ENCODE measurements at places on chromosomes 12 and 14.

DNA sequence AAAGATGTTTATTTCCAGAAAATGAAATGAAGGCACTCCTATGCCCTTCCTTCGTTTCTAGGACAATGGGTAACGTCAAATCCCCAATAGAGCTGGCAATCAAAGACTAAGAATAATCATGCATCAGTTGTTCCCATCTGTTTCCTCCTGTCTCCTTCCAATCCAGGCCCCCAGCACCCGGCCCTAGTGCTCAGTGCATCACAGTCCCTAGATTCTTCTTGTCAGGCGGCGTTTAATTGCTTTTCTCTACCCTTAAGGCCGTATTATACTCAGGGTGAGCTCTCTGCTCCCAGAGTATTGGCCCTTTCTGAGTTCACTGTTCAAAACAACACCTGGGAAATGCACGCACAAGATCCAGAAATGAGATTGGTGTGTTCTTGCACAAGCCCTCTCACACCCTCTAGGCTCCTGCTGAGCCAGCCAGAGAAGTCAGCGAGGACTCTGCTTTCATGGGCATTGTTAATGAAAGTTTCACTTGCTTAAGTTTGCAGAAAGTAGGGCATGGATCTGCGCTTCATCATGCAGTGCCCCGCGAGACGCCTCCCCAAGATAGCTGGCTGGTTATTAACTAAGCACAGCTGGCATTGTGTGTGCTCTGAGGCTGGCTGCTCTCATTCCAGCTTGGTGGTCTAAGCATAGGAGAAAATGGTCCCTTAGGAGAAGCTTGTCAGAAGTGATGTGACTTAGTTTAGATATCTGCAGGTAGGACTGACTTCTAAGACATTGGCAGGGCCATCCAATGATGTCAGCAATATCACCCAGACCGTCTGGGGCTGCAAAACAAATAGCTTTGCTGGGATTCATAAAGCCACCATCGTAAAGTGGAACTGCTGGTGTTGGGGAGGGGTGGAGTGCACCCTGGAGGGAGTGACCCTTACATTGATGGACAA, 28.7 kb downstream of the CRACR2A start:
- DNase-seq = no peak

GRCh38 chr12:68224613-68225285, 861 bp downstream of the IL26 start:
- no peak for DNase-seq

DNA sequence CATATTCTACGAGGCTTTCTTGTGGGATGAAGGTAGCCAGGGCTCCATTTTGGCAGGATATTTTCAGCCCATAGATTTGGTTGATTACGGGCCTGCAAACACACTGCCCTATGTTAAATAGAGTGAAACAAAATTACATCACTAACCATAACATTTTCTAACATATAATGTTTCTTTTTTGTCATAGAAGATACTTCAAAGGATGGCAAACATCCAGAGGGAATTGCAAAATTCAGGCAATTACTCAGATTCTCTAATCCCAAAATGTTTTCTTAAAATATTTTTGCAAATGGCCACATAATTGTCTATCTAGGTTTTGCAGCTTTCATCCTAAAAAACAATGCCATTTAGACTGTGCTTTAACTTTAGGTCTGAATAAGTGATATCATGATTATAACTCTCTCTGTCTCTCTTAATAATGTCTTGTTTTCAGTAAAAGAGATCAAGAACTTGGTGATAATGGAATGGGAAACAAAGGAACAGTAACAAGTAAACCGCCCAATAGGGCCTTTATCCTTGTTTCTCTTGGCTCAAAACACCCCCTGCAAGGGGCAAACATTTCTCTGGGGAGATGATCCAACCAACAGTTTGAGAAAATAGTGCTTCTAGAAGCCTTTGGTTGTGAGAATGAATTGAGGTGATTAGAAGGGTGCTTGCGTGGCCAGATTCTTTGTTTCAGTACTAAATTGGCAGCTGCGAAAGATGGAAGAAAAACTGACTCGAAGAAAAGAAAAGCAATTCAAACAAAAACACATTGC, 54.4 kb upstream of the BTG1 start:
- no peak for DNase-seq

DNA sequence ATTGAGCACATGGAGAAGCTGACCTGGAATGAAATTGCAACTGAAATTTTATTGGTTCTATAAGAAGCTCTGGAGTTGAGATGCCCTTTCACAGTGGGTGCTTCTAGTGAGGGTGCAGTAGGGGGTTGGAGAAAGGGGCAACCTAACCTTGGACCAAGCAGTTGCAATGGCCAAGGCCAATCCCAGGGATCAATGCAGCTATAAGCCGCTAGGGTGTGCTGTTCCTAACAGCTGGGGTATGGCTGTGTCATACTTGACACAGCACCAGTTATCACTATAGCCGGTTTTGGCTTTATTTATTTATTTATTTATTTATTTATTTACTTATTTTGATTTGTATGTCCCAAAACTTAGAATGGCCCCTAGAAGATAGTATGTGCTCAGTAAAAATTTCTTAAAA, 505.9 kb downstream of the FLRT2 start:
- no peak for DNase-seq

DNA sequence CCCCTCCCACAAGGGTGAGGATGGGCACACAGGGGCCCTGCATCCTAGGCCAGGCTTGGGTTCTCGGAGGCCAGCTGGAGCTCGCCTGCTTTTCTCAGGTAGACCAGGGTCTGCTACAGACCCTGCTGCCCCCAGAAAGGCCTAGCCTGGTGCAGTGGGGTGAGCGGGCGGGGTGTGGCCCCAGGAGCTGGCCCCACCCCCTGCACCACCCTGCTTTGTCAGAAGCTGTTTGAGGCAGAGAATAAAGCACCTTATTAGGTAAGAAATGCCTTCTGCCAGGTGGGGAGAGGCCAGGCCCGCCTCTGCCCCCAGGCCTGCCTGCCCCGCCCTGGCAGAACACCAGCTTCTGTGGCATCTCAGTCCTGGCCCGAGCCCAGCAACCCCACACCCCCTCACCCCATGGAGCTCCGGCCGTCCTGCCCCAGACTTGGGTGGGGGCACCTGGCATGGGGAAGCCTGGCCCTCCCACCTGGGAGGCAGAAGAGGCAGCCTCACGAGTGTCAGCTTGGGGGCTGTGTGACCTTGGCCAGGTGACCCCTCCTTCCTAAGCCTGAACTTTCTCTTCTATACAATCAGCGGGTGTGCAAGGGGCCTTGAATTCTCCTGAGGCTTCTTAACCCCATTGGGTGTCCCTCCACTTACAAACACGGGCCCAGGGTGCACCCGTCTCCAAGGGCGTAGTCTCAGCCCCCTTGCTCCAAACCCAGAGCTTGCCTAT, 43.2 kb downstream of the KRT80 start:
- no peak for DNase-seq

- DNase-seq = no peak
Measured at GRCh38 chr14:50380455-50380854, 16.2 kb downstream of the CDKL1 start.

- no peak for DNase-seq
Measured at GRCh38 chr12:107584563-107584962, 101.0 kb upstream of the PWP1 start.

Data from T-helper 9 cell (primary cell).